Activated CD8-positive, alpha-beta memory T cell treated with anti-CD3 and anti-CD28 coated beads for 1 hour (primary cell): ENCODE measurements at places on chromosomes 5 and 9.

- DNase-seq = no peak
Measured at GRCh38 chr9:89388084-89388867, 70.0 kb downstream of the SECISBP2 start.

GRCh38 chr9:22033012-22033630 is 24.0 kb upstream of the CDKN2B start:
- DNase-seq = no peak

GRCh38 chr9:136052472-136052880 is 42.6 kb downstream of the NACC2 start:
- no peak for DNase-seq

DNA sequence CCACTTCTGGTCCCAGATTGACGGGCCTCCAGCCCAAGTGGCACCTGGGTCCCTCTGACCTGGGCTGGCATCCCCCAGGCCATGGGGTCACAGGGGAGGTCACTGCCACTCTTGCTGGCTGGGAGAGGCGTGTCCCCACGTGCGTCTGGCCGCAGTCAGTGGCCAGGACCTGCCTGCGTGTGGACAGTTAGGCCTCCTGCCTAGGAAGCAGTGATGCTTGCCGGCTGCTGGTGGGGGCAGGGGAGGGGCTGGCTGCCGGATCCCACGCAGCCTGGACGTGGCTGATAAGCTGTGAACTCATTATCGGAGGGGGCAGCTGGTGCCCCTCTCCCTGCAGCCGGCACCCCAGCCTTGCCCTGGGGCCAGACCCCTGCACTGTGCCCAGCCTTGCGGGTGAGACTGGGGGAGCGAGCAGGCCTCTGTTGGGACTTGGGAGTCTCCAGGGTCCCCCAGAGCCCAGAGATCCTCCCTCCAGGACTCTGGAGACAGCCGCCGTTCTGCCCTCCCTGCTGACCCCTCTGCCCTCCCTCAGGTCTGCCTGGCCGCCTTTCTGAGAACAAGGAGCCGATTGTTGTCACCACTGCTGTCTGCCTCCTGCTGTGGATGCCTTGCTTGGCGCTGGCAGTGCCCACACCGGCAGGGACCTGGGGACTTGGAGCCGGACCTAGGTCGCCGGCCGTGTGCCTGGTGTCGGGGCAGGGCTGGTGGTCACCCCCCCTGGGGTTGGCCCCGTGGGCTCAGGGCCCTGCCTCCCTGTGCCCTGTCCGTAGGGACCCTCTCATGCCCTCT is 12.3 kb downstream of the RXRA start:
- no peak for DNase-seq

DNA sequence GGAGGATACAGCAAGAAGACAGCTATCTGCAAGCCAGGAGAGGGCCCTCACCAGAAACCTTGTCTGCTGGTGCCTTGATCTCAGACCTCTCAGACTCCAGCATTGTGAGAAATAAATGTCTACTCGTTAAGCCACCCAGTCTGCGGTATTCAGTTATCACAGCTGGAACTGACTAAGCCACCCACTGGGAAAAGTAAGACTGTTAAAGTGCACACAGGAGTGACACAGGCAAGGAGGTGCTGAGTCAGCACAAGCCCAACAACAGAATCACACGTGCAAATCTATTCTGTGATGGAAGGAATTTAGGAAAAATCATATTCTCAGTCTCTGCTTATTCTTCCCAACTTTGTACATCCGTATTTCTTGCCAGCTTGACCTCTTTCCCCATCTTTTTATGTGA is 200.0 kb downstream of the NR2F1-AS1 start:
- DNase-seq = no peak

- DNase-seq = no peak
Measured at GRCh38 chr5:134028496-134028895, 23.7 kb upstream of the VDAC1 start.
